ENCODE measurements at places on chromosomes 12 and 14.

GRCh38 chr12:92488735-92489134 is 214.1 kb upstream of the PLEKHG7 start:
- DNase-seq, result no peak

GRCh38 chr12:124233846-124234640 is 60.9 kb upstream of the RFLNA start:
- no peak for DNase-seq

GRCh38 chr12:27332714-27333402 is at the start of gene BMAL2:
Gene BMAL2 (plus strand): TSS chr12:27332836. CDS start chr12:27333073, 237 bp downstream.
- DNase-seq, result peak; percentile 36

- no peak for DNase-seq
Measured at GRCh38 chr12:47876440-47876960, 28.3 kb downstream of the VDR start.

DNA sequence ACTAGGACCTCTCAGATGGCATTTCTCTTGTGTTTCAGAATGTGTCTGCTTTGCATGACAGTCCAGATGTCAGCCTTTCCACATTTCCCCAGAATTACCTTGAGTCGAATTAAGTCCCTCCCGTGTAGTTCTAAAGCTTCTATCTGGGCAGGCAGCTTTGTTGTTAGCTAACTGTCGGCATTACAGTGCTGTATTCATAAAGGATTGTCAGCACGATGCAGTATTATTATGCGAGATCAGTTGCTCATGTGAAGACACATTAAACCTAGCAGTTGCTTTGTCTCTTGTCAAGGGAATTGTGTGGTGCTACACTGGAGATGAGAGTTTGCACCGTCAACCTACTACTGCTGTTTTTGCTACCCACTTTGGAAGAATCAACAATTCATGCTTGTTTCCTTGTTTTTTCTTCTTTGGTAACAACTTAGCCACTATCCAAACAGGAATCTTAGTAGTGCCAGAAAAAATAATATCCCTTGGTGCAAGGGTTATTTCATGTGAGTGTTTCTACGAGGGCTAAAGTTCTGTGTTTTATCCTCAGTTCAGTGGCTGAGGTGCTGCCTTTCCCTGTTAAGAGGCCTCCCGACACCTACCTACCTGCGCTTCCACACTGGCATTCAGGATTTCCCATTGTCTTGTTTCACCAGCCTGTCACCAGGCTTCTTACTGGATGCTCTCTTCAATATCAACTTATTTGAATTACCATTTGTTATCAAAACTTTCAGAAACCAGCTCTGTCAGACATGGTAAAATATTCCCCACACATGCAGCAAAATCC is 297.9 kb upstream of the G2E3 start:
- no peak for DNase-seq

- no peak for DNase-seq
Measured at GRCh38 chr14:95065411-95065810, 91.9 kb downstream of the DICER1 start.

DNA sequence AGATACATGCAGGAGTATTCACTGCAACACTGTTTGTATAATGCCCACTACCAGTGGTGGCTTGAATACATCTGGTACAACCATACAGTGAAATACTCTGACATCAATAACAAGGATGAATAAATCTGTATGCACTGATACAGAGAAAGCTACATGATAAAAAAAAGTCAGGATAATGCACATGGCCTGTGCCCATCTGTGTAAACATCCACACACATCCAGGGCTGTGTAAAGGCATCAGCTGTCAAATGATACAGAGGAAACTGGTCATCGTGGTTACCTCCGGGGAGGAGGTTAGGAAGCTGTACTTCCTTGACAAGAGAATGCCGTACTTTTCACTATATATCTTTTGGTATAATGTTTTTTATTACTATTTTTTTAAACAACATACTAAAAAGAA is 176.6 kb downstream of the FOXN3 start:
- no peak for DNase-seq

DNA sequence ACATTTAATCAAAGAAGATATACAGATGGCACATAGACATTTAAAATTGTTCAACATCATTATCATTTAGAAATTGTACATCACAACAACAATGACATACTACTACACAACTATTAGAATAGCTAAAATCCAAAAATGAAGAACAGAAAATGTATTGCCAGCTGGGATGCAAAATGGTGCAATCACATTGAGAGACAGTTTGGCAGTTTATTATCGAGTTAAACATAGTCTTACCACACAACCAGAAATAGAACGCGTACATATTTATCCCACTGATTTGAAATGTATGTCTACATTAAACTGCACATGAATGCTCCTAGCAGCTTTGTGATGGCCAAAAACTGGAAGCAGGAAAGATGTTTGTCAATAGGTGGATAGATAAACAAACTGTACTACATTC is 791.5 kb upstream of the MGAT4C start:
- no peak for DNase-seq

DNA sequence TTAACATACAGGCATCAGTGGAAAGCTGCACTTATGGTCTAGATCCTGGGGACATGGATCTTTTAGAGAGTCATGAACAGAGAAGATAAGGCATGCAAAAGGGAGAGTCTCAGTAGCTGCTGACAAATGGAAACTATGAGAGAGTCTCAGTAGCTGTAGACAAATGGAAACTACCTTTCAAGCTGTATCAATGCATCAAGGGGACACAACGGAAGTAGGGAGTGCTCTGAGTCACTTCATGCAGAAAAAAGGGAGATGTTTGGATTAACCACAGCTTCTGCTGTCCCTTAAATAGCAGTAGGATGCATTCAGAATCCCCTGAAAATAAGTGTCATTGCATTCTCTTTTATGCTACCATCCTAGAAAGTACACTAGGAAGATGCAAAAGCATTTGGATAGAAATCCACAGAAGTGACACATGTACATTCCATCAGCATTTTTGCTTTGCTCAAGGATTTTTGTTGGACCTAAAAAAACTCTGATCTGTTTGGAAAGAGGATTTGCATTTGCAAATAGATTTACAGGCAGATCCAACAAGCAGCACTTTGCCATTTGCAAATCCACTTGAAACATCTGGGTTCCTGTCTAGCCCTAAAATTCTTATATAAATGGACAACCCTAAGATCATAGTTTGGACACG is 227.5 kb upstream of the LMO3 start:
- DNase-seq, result no peak

GRCh38 chr12:92745856-92746550 is 43.2 kb downstream of the PLEKHG7 start:
- no peak for DNase-seq

- DNase-seq, result no peak
Measured at GRCh38 chr12:102631274-102631673, 150.9 kb upstream of the IGF1 start.

- DNase-seq, result no peak
Measured at GRCh38 chr12:27305673-27306456, 26.8 kb upstream of the BMAL2 start.

DNA sequence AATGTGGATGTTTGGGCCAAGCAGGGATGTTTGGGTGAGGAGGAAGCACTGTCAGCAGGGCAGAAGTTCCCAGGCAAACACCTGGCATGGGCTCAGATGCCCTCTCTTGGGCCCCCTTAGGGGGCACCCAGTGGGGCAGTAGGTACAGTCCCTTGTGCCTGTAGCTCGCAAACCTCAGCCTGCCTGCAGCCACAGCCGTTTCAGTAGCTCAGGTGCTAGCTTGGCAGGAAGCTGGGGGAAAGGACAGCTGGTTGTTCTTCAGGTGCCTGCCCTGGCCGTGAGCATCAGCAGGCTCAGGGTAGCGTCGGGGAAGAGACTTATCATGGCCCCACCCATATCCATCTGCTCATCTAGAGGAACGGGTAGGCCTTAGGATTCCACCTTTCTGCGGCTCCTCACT is 67.5 kb downstream of the B4GALNT3 start:
- no peak for DNase-seq

GRCh38 chr12:115504306-115505290 is 772.9 kb downstream of the MED13L start:
- no peak for DNase-seq

DNA sequence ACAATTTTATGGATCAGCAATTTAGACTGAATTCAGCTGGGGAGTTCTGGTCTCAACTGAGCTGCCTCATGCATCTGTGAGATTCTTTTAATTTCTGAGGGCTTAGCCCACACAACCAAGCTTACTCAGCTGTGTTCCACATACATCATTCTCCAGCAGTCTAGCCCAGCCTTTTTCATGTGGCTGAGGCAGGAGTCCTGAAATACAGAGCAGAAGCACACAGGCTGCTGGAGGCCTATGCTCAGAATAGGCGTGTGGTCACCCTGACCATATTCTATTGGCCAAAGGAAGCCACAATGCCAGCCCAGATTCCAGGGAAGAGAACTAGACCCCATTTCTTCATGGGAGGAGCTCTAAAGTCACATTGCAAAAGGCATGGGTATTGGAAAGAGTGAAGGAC is 72.3 kb upstream of the DHRS4 start:
- no peak for DNase-seq

- no peak for DNase-seq
Measured at GRCh38 chr14:35366056-35366451, 38.5 kb downstream of the NFKBIA start.

GRCh38 chr12:3213188-3213587 is 136.0 kb downstream of the TSPAN9 start:
- DNase-seq, result no peak

DNA sequence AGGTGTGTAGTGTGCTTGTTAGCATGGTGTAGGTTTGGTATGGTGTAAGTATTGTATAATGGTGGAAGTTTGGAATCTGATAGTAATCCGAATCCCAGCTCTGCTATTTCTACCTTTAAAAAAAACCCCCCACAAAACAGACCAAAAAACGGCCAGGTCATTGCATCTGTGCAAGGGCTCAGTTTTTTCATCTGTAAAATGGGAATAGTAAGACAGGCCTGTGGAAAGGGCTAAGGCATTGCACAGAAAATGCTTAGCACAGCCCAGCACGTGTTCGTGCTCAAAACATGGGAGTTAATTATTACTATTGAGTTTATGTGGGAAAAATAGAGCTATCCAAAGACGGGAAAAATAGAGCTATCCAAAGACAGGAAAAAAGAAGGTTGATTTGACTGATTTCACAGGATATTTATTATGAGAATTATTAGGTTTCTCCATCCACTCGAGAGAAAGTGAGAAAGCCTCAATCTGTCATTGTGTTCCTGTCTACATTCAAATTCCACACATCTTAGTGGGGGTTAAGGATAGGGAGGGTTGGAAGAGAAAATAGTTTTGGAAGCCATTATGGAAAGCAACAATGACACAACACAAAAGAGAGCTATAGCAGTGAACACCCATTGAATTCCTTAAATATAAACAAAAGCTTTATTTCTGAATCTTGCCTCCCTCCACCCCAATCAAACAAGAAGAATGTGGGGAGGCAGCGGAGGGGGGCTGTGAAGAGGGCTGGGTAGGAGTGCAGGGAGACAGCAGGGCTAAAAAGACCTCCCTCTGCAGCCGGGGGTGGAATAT is 126.8 kb upstream of the MAX start:
- DNase-seq, result no peak

DNA sequence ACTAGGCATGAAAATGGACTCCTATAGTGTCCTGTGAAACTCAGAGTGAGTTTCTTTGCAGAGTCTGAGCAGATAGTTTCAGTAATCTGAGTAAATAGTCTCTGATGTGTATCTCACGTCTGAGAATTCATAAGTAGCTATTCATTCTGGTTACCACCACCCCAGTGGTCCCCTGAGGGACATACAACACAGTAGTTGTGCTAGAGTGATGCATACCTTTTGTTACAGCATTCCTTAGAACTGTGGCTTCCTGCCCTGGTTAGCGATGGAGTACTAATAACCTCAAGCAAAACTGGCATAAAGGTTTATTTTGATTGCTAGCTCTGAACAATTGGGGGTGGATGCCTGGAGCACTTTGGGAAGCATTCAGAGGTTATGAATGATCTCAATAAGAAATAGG is 114.7 kb downstream of the DAAM1 start:
- no peak for DNase-seq

DNA sequence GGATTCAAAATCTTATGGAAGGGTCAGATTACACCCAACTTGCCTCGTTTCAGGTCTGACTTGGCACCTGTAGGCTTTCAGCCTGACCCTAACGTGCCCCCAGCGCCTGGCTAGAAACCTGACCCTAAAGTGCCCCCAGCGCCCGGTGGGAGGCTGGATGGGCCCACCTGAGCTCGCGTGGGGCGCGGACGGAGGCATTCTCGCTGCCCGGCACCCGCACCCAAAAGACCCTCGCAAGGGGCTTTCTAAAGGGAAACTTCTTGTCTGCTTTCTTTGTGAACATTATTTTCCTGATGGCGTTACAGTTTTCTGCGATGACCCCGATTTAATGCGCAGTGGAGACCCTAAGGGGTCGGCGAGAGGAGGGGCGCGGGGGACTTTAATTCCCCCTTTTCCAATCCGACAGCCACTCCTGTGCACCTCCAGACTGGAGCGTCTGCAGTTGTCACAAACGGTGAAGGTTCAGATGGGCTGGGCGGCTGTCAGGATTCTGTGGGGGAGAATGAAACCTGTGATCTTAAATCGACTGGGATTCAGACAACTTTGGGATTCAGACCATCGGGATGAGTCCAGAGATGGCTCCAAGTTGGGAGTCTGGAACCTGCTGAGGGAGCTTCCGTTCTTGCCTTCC is 751 bp upstream of the HRK start:
- DNase-seq, result no peak

GRCh38 chr14:67735336-67736147 is 33.9 kb downstream of the RDH12 start:
- DNase-seq, result no peak

DNA sequence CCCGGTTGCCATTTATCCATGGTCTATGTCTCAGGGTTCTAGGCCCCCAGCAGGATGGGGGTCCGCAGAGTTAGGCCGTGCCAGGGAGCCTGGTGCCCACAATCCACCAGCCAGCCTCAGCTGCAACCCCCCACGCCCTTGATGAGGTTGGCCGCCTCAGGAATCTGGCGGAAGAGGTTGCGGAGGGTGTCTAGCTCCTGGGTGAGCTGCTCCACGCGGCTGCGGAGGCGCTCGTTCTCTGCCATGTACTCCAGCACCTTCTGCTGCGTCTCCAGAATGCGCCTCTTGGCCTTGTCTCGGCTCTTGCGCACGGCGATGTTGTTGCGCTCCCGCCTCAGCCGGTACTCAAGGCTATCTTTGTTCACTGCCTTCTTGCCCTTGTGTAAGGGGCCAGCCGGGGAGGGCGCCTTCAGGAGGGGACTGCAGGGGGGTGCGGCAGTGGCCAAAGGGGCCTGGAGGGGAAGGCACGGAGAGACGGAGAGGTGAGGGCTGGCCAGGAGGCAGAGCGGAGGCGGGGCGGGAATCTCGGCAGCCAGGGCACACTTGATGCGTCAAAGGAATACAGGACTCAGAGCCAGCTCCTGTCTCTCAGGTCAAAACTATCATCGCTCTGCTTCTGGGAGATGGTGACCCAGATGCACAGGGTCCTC is 1.6 kb downstream of the CEBPE start:
- no peak for DNase-seq

- DNase-seq, result no peak
Measured at GRCh38 chr12:15883536-15883935, 1.3 kb downstream of the STRAP start.

GRCh38 chr14:70600382-70601157 is at the start of gene MED6:
Gene MED6 (minus strand): TSS chr14:70600655. CDS start chr14:70600637, 18 bp downstream.
- DNase-seq, result peak; percentile 90

- peak; percentile 51 for DNase-seq
Measured at GRCh38 chr12:111406474-111407376, 1.0 kb downstream of the SH2B3 start.
